ENCODE measurements at places on chromosomes 3 and 15. TPM values are rescaled to one million over a fixed set of nuclear protein-coding genes. Genes with fewer than 3 reads are reported as not detected.

GRCh38 chr3:82927309-82928253 is 1166.1 kb upstream of the GBE1 start:
- no peak for DNase-seq

DNA sequence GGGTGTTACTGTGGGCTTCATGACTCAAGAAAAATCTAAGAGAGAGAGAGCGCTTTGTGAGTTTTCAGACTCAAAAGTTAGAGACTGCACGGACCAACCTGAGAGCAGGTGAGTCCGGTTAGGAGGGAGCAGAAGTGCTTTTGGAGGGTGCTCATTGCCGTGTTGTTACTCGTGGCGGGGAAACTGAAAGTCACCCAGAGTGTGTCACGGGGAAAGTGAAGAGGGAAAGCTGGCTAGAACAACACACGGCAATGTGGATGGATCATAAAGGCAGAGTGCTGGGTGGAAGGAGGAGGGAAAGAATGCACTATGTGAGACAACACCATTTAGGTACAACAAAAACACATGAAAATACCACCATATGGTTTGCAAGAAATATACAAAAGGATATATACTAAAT is 112.3 kb downstream of the BDH1 start:
- DNase-seq: no peak

- DNase-seq: peak; percentile 76
These were observed 600.8 kb downstream of the FOXP1 start for GRCh38 chr3:70982700-70983140.

The GNAT1 gene
- not detected for total RNA-seq

GRCh38 chr3:51930439-51930838 is 11.3 kb downstream of the RRP9 start:
- DNase-seq: no peak

The CD47 gene
- 206 TPM for total RNA-seq

The MYLK gene
- total RNA-seq: 213 TPM

Measured in SJSA1 (cell line).